ENCODE measurements at places on chromosomes 2 and 18. TPM values are rescaled to one million over a fixed set of nuclear protein-coding genes. Genes with fewer than 3 reads are reported as not detected.

The RAB6C gene
- total RNA-seq = 0.41 TPM

The ITPRIPL1 gene
- total RNA-seq = 4.9 TPM

The UBE2E3 gene
- 150 TPM for total RNA-seq

The MTCL1 gene
- total RNA-seq = 15.9 TPM

The G6PC2 gene
- total RNA-seq = not detected

The RAX gene
- not detected for total RNA-seq

The GRHL1 gene
- 4.9 TPM for total RNA-seq

The KIF5C gene
- 388 TPM for total RNA-seq

The CCDC150 gene
- 4.5 TPM for total RNA-seq

The ZSWIM2 gene
- 0.41 TPM for total RNA-seq

The PROKR1 gene
- 0.82 TPM for total RNA-seq

The MC5R gene
- total RNA-seq = 2.9 TPM

DNA sequence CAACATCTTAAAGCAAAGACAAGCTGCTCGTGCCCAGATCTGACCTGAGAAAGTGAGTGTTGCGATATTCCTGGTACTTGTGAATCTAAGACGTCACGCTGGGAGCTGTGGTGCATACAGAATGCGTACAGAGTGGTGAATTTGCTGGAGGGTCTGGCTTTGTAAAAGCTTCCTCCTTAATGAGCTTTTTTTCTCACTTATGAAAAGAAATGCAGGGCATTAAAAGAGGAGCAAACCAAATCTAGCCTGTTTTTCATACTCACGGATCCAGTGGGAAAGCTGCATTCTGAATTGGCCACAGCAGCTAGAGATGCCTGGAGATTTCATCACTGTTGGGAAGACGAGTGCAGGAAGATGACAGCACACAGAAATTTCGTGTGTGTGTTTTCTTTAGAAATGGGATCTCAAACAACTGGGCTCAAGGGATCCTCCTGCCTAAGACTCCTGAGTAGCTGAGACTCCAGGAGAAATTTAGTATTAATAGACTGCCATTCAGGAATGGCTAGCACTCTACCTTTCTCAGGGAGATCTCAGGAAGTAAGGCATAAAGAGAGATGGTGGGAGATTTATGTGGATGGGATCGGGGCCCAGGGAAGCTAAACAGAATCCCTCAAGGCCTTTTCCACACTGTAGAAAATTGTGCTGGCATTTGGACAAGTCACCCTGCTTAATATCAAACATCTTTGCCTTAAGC is 181.3 kb downstream of the ALPK2 start:
- DNase-seq = no peak

DNA sequence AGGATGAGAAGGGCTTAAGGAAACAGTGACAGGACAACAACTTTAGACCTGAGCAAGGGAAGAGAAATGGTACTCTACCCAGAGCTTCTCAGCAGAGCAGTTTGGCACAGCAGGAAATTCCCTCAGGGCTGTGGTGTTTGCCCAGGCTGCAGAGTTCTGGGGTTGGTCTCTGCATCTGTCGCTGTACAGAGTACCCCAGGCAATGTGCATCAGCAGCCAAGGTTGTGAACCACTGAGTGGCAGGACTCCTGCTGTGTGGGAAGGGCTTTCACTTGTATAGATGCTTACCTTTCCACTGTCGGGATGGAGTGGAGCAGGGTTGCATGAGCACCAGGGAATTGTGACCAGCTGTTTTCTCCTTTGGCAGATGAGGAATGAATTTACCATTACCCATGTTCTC is 21.2 kb downstream of the STAMBP start:
- no peak for DNase-seq

DNA sequence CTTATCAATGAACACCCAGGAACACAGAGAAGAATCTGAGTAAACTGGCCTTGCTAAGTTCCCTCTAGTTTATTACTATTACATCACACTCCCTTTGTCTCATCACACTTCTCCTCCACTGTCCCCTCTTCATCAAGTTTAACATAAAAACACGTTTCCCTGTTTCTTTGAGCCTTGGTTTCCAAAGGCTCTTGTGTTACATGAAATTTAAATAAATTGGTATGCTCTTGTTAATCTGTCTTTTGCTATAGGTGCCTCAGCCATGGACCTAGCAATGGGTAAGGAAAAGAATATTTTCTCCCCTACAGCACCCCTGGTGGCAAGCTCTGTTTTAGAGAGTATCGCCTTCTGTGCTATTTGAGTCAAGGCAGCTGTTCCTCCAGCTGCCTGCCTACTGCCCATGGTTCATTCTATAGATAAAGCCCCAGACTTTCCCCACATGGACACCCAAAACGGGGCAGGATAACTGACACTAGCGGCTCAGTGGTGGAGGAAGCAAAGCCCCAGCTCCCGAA is 31.8 kb downstream of the TGIF1 start:
- DNase-seq = no peak

GRCh38 chr2:176876493-176877103 is 336.0 kb upstream of the HNRNPA3 start:
- DNase-seq = no peak

- no peak for DNase-seq
These were observed 8.0 kb upstream of the COL3A1 start for GRCh38 chr2:188966079-188966571.

GRCh38 chr18:10195529-10195928 is 258.9 kb upstream of the APCDD1 start:
- no peak for DNase-seq

DNA sequence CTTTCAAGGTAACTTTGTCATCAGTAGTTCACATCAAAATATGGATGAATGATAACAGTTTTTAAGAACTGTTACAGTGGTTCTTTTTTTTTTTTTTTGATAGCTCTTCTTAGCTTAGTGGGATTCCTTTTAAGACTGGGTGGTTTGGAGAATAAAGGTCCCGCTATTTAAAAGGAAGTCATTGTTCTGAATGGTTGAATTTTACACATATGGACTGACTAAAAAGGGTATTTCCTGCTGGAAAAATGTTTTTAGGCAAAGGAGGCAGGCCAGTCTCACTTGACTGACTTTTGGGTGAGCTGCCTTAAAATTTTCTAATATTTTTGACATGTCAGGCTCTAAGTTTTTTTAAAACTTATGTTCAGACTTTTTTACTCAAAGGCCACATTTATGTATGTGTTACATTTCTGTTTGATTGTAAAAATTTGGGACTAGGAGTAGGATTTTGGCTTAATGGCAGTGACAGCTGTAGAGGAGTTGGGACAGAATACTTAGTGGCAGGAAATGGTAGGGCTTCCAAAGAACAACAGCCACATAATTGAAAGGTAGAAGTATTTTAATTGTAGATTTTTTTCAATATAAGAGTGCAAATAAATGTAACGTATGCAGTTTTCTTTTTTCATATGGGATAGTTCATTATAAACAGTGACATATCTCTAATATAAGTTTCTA is 13.7 kb downstream of the VAPA start:
- DNase-seq = no peak

DNA sequence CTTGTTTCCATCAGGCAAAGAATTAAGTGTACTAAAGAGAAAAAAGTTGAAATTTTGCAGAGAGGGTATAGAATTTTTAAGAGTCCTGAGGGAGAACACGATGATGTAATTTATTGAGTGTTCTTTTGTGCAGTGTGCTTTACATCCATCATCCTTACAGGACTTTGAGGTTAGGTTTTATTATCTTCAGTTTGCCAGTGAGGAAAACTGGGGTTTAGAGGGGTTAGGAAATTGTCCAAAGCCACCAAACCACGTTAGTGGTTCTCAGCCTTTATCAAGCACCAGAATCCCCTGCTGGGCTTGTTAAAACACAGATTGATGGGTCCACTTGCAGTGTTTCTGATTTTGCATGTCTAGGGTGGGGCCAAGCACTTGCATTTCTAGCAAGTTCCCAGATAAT is 277.5 kb downstream of the KCNS3 start:
- DNase-seq = no peak

DNA sequence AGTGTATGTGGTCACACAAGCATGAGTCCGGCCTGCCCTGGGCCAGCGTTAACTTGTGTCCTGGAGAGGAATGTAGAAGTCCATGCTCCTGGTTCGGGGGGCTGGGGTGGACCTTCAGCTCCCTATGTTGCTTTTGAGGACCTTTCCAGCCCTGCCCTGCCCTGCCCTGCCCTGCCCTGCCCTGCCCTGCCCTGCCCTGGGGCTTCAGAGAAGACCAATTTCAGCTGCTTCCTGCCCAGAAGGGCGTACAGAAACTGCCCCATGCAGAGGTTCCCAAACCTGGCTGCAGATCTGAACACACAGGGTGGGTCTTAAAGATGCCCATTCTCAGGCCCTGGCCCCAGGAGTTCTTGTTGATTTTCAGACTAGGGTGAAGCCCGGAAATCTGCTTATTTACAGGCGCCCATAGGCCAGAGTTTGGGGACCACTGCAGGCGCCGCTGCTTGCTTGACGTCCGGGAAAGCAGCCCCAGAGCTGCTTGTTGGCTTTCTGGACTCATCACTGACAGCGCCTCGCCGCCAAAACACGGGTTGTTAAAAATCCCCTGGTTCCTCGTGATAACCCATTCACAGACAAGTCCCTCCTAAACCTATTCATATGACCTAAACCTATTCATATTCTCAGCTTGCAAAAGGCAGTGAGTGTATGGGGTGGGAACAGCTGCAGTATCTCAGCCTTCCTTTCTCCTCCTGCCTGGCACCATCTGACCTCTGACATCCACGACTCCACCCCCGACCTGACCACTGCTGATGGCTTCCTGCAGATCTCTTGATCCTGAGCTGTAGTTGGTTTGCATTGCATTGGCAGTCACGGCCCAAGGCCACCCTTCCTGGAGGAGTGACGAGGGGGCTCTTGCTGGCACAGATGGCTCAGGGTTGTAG is 198.3 kb downstream of the GLI2 start:
- DNase-seq = no peak

DNA sequence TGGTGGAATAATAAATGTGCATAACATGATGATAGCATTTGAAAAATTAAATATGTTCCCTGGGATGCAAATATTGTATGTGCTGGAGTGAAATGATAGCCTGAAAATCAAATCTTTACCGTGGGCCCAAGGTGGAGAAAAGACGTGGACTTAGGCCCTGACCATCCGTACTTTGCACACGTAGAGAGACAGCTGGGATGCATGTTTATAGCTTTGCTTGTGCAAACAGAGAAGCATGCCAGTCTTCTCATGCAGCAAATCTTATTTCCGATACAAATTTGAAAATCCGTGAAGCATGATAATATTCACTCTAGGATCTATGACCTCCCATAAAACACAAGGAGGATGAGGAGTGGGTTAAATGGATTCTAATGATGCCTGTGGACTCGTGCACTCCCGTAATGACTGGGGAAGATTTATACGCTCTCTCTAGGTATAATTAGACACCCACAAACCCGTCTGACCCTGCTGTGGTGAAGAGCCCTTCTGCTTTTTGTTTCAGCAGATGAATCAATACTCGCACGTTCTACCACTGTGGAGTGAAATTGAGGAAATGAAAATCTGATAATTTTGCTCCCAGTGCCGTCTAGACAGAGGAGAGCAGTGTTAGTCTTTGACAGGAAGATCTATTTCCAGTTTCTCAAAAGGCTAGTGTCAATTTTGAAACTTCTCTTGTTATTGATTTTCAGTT is 810.3 kb upstream of the SALL3 start:
- no peak for DNase-seq

GRCh38 chr2:186543561-186544131 is 46.2 kb upstream of the ITGAV start:
- no peak for DNase-seq

GRCh38 chr2:189127756-189128155 is 51.8 kb downstream of the COL5A2 start:
- DNase-seq = no peak

DNA sequence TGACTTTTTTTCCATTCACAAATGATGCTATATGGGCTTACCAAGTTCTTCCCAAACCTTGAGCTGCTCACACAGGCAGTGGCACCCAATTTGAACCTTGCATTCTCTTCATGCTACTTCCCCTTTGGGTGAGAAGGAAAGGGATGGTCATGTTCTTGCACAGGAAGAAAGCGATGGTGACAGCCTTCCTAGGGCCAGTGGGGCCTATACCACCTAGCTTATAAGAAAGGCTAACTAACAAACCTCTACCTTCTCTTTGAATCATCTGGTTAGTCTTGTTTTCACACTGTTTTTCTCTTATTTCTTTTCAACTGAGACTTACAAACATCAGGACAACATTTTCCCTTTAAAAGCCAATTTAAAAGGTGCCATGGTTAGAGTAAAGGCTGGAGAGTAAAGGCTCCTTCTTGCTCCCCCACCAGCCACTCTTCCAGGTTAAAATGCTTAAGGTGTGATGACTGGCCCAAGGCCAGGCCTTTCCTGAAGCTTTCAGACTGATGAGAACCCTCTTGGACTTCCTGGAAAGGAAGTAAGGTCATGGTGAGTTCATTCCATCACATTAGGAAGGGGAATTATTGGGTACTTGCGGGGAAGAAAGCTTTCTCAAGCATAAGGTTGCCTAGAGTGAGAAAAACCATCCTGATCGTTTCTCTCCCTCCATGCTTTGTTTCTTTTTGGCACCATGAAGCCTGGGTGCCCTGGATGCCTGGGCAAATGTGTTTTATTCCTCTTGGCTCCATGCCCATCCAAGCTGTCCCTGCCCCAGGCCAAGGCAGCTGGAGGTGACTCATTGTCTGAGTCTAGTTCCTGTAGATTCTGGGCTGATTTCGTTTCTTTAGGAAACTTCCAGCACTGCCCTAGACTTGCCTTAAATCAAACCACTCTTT is 41.4 kb upstream of the ITGB6 start:
- no peak for DNase-seq

DNA sequence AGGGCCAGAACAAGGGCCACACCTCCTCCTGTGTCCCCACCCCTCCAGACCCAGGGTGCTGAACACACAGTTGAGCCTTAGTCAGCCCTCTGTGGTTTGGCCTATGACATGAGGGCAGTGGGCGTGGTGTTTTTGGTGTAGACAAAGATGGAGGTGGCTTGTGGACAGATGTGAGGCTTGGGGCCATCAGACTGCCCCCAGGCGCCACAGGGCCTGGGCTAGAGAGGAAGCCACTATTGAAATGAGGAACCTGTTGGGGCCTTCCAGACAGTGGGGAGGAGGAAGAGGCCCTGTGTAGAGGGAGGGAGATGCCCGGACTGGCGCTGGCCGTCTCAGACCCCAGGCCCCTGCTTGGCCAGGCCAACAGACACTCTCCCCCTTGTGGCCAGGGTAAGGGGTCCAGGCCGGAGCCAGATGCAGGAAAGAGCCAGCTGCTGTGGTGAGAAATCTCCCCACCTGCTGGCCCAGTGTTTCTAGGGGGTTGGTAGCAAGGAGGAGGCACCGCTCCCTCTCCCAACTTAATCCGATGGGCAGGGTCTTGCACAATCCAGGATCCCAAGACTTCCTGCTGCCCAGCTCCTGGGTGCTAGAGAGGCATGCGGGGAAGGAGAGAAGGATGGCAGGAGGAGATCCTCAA is 53.8 kb downstream of the SMAD7 start:
- no peak for DNase-seq

DNA sequence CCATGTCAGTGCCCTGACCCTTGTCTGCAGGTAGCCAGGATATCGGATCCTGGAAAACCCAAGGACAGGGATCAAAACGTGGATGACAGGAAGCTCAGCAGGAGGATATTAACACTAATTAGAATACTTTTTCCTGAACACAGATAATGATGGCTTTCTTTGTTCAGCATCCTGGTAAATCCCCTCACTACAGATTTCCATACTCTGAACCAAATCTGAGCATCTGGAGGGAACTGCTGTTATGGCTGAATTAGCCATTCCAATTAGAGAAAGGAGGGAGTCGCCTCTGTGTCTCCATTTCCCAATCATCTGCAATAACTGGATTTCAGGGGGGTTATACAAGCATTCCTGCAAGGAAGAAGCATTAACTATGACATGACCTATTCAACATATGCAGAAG is 24.4 kb downstream of the CXCR4 start:
- no peak for DNase-seq
